Activated CD4-positive, alpha-beta memory T cell treated with anti-CD3 and anti-CD28 coated beads, Interleukin-2, amount 10 ng/mL, durations not matched to agents 7 days and 5 days (primary cell): ENCODE measurements at places on chromosomes 1 and 21. TPM values are rescaled to one million over a fixed set of nuclear protein-coding genes. Genes with fewer than 3 reads are reported as not detected.

SLAMF6 gene
- 33.8 TPM for total RNA-seq

GRCh38 chr1:209324901-209325871 lies 258.3 kb upstream of the CAMK1G start:
- DNase-seq, result no peak

- DNase-seq, result no peak
These were observed 16.1 kb downstream of the HUNK start for GRCh38 chr21:31888936-31889371.

SPRR2F gene
- not detected for total RNA-seq

OR14K1 gene
- total RNA-seq, result not detected

GRCh38 chr21:41777951-41778815 lies 11.3 kb upstream of the RIPK4 start:
- DNase-seq, result no peak
